Non-pigmented ciliary epithelial cell (primary cell): ENCODE measurements at places on chromosomes 5 and 9.

DNA sequence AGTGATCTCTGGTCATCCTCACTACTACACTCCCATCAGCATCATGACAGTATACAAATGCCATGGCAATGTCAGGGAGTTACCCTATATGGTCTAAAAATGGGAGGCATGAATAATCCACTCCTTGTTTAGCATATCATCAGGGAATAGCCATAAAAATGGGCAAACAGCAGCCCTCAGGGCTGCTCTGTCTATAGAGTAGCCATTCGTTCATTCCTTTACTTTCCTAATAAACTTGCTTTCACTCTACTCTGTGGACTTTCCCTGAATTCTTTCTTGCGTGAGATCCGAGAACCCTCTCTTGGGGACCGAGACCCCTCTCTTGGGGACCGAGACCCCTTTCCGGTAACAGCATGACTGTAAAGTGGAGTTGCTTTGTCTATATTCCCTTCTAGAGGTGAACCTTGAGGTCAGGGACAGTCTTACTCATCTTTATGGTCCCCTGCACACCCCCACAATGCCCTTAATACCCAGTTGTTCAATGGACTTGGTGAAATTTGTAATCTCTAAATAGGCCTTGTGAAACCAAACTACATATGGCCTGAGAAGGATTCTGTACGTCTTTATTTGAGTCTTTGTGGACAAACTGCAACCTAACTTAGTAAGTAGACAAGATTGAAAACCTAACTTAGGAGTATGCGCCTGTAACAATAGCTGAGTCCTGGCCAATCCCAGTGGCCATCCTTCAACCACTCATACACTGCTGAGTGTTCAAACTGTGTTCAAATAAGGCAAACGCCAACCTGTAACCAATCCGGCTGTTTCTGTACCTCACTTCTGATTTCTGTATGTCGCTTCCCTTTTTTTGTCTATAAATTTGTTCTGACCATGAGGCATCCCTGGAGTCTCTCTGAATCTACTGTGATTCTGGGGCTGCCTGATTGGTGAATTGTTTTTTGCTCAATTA lies 32.3 kb upstream of the UBTD2 start:
- DNase-seq: no peak

GRCh38 chr5:143601357-143601756 lies 197.9 kb upstream of the NR3C1 start:
- no peak for DNase-seq

GRCh38 chr5:107500840-107501239 lies 169.9 kb downstream of the EFNA5 start:
- DNase-seq: no peak

- DNase-seq: no peak
These were observed 359.5 kb downstream of the TMEM167A start for GRCh38 chr5:82717738-82718137.

GRCh38 chr9:27990524-27990923 lies 417.2 kb upstream of the C9orf72 start:
- DNase-seq: no peak
